NT2/D1 (cell line): ENCODE measurements at places on chromosomes 5 and 9.

GRCh38 chr5:150618588-150619281 is 21.7 kb upstream of the SYNPO start:
- DNase-seq = no peak

DNA sequence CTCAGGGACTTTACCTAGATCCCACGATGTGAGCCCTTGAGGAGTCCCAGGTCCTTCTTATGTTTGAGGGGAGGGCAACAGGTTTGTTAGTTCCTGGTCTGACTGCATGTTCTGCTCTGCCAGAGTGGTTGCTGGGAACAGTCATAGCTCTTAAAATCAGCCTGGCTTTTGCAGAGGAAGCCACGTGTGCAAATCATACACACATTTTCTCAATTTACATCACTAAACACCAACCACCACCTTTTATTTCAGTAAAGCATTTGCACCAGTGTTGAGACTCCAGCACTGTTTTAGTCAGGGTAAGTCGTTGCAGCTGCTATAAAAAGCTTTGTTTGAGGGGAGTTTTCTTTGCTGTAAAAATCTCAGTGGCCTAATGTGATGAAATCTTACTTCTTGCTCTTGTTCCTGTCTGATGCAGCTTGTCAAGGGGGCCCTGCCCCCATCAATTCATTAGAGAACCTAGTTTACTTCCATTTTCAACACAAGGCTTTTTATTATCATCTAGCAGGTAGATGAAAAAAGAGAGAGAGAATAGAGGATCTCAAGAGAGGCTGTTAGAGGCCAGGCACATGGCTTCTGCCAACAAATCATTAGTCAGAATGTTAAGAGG is 70.3 kb upstream of the VCAN start:
- DNase-seq = no peak

DNA sequence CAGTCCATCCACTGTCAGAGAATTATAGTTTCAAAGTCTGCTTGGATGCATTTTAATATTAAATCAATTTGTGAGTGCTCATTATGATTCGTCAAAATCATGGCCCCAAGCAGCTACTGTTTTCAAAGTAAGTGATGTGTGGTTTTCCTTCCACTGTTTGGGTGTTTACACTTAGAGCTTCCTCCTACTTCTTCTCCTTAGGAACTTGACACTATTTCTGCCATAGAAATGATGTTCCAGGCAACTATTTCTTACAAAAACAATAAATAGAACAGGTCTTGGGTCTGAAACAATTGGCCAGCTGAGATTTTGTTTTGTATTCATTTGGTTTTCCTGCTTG is 132.8 kb upstream of the RAI14 start:
- DNase-seq = no peak

- DNase-seq = no peak
These were observed 8.0 kb upstream of the SPATA31D1 start for GRCh38 chr9:81980568-81980967.

DNA sequence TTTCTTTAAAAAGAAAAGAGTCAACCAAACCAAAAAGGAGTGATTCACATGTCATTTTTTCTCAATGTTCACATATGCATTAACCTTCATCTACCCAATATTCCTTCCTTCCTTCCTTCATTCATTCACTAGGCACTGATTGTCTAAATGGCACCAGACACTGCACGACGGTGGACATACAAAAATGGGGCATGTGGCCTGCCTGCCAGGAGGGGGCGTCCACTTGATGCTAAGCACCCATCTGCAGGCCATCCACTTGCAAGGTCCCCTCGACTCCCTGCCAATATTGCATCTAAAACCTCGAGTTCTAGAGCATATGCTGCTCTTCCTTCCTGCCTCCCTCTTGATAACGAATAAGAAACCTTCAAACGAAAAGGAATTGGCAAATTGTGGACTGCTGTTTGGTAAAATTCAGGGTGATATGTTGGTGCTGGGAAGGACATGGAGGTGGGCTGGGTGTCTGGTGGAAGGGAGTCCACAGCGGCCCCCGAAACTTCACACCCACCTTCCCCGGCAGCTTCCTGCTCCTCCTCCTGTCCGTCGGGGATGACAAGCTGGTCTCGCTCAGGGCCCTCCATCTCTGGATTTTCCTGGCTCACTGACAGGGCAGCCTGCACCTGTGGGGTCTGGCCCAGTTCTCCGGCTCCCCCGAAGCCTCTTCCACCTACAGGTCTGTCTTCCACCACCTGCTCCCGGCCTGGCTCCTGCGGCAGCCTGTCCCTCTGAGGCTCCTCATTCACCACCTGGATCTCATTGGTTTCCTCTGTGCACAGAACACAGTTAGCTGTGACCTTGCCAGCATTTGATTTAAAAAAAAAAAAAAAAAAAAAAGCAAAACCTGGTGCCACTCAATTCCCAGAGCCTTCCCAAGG is 64.3 kb downstream of the GOLM1 start:
- peak; percentile 46 for DNase-seq

DNA sequence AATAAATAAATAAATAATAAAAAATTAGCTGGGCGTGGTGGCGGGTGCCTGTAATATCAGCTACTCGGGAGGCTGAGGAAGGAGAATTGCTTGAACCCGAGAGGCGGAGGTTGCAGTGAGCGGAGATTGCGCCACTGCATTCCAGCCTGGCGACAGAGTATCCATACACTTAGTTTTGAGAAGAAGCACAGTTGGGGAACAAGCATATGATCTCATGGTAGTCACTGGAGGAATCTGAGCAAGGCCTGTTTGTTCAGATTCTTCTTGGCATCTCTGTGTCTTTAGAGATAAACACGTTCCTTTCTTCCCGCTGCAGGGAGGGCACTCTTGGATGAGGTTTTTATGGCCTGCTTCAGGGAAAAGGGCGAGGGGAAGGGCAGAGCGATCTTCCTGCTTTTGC is 15.6 kb upstream of the DENND1A start:
- DNase-seq = no peak

DNA sequence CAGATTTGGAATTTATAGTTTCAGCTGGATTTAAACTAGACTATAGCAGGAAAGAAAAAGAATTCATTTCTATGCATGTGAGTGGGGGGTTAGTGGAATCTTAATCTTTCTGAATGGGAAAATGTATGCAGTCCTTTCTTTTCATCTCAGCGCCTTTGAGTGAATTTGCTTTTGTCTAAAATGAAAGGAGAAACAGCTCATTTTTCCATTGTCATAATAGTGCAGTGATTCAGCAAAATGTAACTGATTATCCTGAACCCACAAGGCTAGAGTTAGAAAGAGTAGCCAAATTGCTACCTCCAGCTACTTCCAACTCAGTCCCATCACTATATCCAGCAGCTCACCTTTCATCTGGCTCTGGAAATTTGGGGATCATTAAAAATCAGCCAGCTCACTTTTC is 134.4 kb downstream of the ADAMTSL1 start:
- DNase-seq = no peak
